ENCODE measurements at places on chromosomes 6 and 20. TPM values are rescaled to one million over a fixed set of nuclear protein-coding genes. Genes with fewer than 3 reads are reported as not detected.

The ISM1 gene
- total RNA-seq, result 3.9 TPM

The ZNF334 gene
- total RNA-seq, result 1.4 TPM

The GABRR1 gene
- total RNA-seq, result not detected

The ALDH5A1 gene
- 11.4 TPM for total RNA-seq

The ASIP gene
- not detected for total RNA-seq

The TUBB2B gene
- total RNA-seq, result 0.41 TPM

The C2 gene
- 1.4 TPM for total RNA-seq

The GRIK2 gene
- total RNA-seq, result not detected

DNA sequence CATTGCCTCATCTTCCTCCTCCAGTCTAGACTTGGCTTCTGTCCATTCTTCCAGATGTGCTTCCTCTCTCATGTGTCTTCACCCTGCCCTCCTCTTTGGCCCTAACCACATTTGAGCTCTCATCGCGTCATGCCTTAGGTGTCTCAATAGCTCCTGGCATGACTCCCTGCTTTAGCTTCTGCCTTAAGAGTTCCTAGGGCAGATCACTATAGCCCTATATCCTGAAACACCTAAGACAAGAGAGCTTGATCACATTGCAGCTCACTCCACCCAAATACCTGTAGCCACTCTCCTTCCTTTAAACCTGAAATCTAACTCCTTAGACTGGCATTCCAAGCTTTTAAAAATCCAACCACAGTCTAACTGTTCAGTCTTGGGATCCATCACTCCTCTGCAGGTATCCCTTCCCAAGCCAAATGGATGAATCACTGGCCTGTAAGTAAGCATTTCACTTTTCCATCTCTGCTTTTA, 69.0 kb upstream of the STXBP5 start:
- no peak for DNase-seq
- H3K4me1 ChIP-seq, result peaks cover 14% of the 10 kb centered on the region
- H3K4me3 ChIP-seq, result no peak overlapping the region
- H3K27me3 ChIP-seq, result no peaks in the 10 kb centered on the region

DNA sequence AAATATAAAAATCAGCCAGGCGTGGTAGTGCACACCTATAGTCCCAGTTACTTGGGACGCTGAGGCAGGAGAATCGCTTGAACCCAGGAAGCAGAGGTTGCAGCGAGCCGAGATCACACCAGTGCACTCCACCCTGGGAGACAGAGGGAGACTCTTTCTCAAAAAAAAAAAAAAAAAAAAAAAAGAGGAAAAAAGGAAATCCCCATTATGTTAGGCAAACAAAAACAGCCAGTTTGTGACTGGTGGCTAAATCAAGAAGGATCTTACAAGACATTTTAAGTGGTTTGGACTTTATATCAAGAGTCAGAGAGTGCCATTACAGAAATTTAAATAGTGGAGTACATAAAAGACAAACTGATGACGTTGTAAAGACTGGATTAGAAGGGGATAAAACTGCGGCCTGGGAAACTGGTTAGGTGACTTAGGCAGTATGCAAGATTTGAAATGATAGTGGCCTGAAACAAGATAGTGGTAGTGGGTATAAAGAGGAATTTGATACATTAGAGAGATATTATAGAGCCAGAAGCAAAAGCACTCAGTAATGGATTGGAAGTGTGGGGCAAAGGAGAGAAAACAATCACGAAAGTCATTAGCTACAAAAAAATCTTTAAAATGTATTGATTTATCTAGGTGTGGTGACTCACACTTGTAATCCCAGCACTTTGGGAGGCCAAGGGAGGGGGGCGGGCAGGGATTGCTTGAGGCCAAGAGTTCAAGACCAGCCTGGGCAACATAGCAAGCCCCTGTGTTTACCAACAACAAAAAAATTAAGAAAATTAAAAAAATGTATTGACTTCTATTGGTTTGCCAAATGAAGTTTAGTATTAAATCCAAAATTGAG, 1.7 kb upstream of the MYO6 start:
- H3K27me3 ChIP-seq, result peaks cover 57% of the 10 kb centered on the region
- H3K4me3 ChIP-seq, result peak overlapping the region; percentile 14
- no peak overlapping the region for H3K27ac ChIP-seq
- H3K4me1 ChIP-seq, result peaks cover 9% of the 10 kb centered on the region

- no peaks in the 10 kb centered on the region for H3K27me3 ChIP-seq
- H3K4me3 ChIP-seq, result no peak overlapping the region
- peaks cover 4% of the 10 kb centered on the region for H3K4me1 ChIP-seq
- peaks cover 29% of the 10 kb centered on the region for H3K36me3 ChIP-seq
- no peak overlapping the region for H3K27ac ChIP-seq
Measured at GRCh38 chr6:73506246-73506645, 14.6 kb downstream of the EEF1A1 start.

DNA sequence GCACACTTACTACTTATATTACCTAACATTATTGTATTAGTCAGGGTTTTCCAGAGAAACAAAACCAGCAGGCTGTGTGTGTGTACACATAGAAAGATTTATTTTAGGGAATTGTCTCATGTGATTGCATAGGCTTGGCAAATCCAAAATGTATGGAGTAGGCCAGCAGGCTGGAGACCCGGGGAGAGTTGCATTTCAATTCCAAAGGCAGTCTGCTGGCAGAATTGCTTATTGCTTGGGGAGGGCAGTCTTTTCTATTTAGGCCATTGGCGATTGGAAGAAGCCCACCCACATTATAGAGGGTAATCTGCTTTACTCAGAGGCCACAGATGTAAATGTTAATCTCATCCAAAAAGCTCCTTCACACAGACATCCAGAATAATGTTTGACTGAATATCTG, 157.0 kb downstream of the ADGRG6 start:
- no peak overlapping the region for H3K4me3 ChIP-seq
- H3K27ac ChIP-seq, result no peak overlapping the region
- peaks cover 1% of the 10 kb centered on the region for H3K4me1 ChIP-seq
- H3K36me3 ChIP-seq, result no peaks in the 10 kb centered on the region
- DNase-seq, result no peak

- H3K4me3 ChIP-seq, result no peak overlapping the region
- no peaks in the 10 kb centered on the region for H3K27me3 ChIP-seq
- H3K36me3 ChIP-seq, result peaks cover 51% of the 10 kb centered on the region
- no peak overlapping the region for H3K27ac ChIP-seq
- no peak for DNase-seq
- no peaks in the 10 kb centered on the region for H3K4me1 ChIP-seq
Measured at GRCh38 chr20:5974531-5974930, 24.1 kb downstream of the MCM8 start.

- DNase-seq, result no peak
- H3K36me3 ChIP-seq, result no peaks in the 10 kb centered on the region
- H3K4me3 ChIP-seq, result no peak overlapping the region
- no peak overlapping the region for H3K27ac ChIP-seq
- peaks cover 12% of the 10 kb centered on the region for H3K27me3 ChIP-seq
Measured at GRCh38 chr6:168333039-168333438, 13.5 kb upstream of the DACT2 start.

DNA sequence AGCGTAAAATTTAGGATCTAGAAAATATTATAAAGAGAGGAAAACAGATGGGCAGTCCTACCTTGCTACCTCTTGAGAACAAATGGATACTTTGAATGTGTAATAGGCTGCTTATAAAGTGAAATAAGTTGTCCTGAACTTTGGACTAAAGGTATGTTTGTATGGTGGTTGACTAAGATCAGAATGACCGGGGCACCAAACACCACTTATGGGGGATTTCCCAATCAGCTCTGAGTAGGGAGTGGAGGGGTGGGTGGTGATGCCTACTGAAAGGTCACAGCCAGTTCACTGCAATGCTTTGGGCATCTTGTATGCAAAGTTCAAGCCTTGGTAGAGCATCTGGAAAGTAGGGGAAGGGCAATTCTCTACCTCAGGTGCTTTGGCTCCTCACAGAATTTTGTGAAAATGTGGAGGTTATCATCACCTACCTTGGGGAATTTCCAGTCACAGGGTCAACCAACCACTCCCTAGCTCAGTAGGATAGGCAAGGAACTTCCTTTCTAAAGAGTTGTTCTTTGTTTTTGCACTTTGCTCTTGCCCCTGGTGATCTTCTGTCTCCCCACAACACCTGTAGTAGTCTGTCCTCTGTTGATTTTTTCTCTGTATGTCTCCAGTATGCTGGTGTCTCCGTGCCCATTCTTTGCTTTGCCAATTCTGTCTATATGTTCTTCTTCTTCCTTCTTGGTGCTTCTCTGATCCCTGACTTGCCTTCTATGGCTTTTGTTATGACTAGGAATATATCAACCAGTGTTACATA, at the start of gene TRIM31:
TSS of gene TRIM31 (minus strand) at position 88 of the 757 bp plus-strand sequence. CDS start 285 bp downstream, outside the sequence.
- H3K36me3 ChIP-seq, result no peaks in the 10 kb centered on the region
- H3K27me3 ChIP-seq, result peaks cover 47% of the 10 kb centered on the region
- peaks cover 7% of the 10 kb centered on the region for H3K4me1 ChIP-seq
- no peak within 1 kb of the TSS for H3K4me3 ChIP-seq
- no peak within 1 kb of the TSS for H3K27ac ChIP-seq

DNA sequence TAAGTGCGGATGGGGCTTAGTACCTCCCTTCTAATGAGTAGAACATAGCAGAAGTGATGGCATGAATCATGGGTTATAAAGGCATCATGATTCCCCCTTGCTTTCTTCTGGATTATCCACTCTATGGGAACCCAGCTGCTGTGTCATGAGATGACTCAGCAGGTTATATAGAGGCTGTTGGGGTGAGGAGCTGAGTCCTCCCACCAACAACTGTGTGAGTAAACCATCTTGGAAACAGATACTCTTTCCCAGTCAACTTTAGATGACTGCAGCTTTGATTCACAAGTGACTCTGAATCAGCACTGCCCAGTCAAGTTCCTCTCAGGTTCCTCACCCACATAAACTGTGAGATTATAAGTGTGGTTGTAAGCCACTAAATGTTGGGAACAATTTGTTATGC, 46.3 kb downstream of the FAM83B start:
- no peak for DNase-seq
- no peak overlapping the region for H3K27ac ChIP-seq
- H3K36me3 ChIP-seq, result no peaks in the 10 kb centered on the region
- H3K4me3 ChIP-seq, result no peak overlapping the region
- no peaks in the 10 kb centered on the region for H3K27me3 ChIP-seq

- H3K27me3 ChIP-seq, result no peaks in the 10 kb centered on the region
- H3K4me3 ChIP-seq, result no peak overlapping the region
- DNase-seq, result no peak
- no peaks in the 10 kb centered on the region for H3K36me3 ChIP-seq
Measured at GRCh38 chr6:103734016-103734415, 1125.7 kb downstream of the HACE1 start.

- H3K36me3 ChIP-seq, result no peaks in the 10 kb centered on the region
- H3K4me1 ChIP-seq, result no peaks in the 10 kb centered on the region
- no peak overlapping the region for H3K27ac ChIP-seq
- DNase-seq, result no peak
- H3K27me3 ChIP-seq, result peaks cover 26% of the 10 kb centered on the region
Measured at GRCh38 chr6:2441601-2442475, 196.4 kb upstream of the GMDS start.

DNA sequence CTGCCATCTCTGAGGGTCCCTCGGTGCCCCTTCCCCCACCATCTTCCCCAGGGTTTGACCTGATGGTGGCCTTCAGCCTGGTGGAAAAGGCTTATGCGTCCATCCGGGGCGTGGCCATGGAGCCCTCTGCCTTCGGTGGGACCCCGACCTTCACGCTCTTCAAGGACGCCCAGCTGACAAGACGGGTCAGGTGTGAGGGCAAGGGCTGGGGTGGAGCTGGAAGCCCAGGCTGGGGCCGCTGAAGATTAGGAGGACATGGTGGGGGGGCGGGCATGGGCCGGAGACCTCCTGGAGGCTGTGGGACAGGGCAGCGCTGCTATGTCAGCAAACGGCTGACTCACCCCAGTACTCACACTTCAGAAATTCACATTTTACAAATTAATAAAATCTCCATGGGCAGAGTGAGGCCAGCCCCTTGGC, 23.5 kb downstream of the COL20A1 start:
- H3K4me3 ChIP-seq, result no peak overlapping the region
- no peak overlapping the region for H3K27ac ChIP-seq
- no peaks in the 10 kb centered on the region for H3K4me1 ChIP-seq
- no peaks in the 10 kb centered on the region for H3K36me3 ChIP-seq
- DNase-seq, result no peak

DNA sequence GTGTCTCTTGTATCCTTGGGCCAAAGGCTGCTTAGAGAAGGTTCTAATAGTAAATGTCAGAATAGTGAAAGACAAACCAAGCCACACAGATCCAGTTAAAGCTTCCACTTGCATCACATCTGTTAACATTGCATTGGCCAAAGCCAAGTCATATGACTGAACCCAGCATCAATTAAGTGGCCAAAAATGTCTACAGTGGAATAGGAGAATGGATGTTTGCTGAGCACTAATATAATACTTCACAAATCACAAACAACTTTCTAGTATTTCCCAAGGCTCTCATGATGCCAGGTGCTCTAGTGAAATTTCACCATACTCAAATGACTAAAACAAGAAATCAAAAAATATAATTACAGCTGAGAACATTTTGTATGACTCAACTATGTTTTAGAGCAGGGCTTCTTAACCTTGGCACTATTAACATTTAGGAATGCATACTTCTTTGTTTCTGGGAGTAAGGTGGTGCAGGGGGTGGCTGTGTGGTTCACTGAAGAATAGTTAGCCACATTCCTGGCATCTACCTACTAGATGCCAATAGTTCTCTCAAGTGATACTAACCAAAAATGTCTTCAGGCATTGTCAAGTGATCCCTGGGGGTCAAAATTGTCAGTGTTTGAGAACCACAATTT, 148.0 kb upstream of the SPTLC3 start:
- H3K27me3 ChIP-seq, result no peaks in the 10 kb centered on the region
- H3K4me1 ChIP-seq, result no peaks in the 10 kb centered on the region
- H3K4me3 ChIP-seq, result no peak overlapping the region
- DNase-seq, result no peak

DNA sequence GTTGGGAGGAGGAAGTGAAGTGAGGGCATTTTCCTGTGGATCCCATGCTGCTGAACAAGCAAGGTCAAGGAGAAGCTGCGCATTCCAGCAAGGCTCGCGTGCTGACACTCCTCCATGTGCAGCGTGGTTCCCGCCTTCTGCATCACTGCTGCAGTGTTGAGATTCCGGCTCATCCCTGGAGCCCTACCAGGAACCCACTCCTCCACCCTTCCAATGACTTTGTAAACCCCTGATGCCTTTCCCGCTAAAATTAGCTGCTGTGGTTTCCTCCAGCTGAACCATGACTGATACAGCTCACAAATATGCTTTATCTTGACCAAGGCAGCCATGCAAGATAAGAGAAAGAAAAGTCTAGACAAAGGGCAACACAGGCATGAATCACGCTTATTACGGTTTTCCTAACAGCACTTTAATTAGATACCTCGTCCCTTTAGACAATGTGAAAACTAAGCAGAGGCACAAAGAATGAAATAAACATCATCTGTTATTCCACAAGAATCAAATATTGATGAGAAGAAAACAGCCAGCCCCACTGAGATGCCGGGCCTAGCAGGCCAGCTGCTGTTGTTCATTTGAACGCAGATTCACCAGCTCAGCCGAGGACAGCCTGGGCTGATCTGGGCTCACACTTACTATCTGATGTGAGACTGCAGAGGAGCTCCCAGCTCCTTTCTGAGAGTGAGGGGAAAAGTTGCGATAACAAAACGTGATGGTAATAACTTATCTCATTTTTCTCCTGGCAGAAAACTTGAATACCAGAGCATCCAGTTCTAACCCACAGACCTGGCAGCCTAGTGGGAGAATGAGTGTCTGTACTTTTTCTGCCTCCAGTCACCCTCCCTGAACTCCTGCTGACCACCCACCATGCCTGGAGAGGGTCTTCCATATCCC, 14.2 kb upstream of the BNIP5 start:
- peaks cover 45% of the 10 kb centered on the region for H3K27me3 ChIP-seq
- DNase-seq, result no peak
- no peak overlapping the region for H3K27ac ChIP-seq
- H3K4me3 ChIP-seq, result no peak overlapping the region
- H3K36me3 ChIP-seq, result no peaks in the 10 kb centered on the region

- peak overlapping the region; percentile 69 for H3K4me3 ChIP-seq
- H3K36me3 ChIP-seq, result peaks cover 5% of the 10 kb centered on the region
- H3K27ac ChIP-seq, result peak overlapping the region; percentile 88
Measured at GRCh38 chr6:149060985-149061760, 256.3 kb upstream of the TAB2 start.

GRCh38 chr20:4018023-4018748, 2.8 kb upstream of the RNF24 start:
- H3K36me3 ChIP-seq, result no peaks in the 10 kb centered on the region
- peak overlapping the region; percentile 10 for H3K4me3 ChIP-seq
- peak overlapping the region; percentile 46 for H3K27ac ChIP-seq
